NCI-H1436 treated with DMSO at 0.1 percent for 48 hours (cell line): ENCODE measurements at places on chromosomes 6 and 20.

- no peak for DNase-seq
Observed at GRCh38 chr6:25193460-25194171, 85.6 kb upstream of the CARMIL1 start.

DNA sequence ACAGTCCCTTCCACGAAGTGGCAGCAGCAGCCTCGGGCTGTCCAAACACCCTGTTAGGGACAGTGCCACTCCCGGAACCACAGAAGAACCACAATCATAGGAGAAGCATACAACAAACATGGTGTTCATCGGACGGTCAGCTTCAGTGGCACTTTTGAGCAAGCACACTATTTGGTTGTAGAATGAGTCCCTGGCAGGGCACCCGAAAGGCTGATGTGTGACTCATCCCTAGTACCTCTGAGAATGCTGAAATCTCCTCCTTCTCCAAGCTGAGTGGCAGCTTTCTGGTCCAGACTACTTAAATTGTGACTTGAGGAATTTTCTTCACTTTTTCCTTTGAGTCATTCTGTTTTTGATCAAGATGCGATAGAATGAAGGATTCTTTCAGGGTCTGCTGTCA, 282.5 kb downstream of the ESR1 start:
- no peak for DNase-seq

DNA sequence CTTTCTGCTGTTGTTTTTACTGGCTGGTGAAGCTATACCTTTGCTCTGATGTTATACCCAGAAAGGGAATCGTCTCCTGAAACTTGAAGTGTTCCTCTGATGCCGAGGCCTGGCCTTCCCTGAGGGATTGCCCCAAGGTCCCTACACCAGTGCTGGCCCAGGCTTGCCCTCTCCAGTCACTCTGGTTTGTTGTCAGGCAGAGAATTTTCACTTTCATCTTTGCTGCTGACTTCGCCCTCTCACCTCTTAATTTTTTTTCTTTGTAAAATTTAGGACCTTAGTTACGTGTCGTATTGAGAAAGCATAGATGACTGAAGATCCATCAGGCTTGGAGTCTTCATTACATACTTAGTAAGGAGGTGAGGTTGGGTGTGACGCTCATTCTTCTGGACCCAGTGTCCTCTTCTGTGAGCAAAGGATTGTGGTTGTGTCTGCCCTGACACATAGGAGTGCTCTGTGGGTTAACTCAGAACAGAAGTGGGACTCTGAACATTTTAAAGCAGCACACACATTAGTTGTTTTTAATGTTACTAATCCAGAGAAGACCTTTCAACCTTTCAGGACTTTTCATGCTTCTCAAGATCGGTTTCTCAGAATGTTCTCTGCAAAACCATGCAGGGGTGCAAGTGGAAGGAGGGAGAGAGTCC, 45.4 kb downstream of the TULP4 start:
- DNase-seq = no peak

- DNase-seq = no peak
Observed at GRCh38 chr6:98977671-98978292, 30.0 kb upstream of the FBXL4 start.

DNA sequence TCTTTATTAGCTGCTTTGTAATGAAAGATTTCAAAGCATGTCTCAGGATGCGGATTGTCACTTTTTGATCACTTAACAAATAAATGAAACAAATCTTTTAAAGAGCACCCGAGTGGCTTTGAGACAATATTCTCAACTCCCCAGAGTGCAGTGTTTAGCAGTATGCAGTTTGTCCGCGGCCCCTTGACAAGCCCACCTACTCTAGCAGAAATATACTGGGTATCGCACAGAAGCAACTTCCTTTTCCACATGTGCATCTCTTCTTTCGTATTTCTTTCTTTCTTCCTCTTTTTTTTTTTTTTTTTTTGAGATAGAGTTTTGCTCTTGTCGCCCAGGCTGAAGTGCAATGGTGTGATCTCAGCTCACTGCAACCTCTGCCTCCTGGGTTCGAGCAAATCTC, 84.5 kb upstream of the FAM184A start:
- no peak for DNase-seq

GRCh38 chr6:113774127-113774825, 82.9 kb upstream of the MARCKS start:
- no peak for DNase-seq

- DNase-seq = no peak
Observed at GRCh38 chr20:19812696-19813095, 54.6 kb downstream of the RIN2 start.

DNA sequence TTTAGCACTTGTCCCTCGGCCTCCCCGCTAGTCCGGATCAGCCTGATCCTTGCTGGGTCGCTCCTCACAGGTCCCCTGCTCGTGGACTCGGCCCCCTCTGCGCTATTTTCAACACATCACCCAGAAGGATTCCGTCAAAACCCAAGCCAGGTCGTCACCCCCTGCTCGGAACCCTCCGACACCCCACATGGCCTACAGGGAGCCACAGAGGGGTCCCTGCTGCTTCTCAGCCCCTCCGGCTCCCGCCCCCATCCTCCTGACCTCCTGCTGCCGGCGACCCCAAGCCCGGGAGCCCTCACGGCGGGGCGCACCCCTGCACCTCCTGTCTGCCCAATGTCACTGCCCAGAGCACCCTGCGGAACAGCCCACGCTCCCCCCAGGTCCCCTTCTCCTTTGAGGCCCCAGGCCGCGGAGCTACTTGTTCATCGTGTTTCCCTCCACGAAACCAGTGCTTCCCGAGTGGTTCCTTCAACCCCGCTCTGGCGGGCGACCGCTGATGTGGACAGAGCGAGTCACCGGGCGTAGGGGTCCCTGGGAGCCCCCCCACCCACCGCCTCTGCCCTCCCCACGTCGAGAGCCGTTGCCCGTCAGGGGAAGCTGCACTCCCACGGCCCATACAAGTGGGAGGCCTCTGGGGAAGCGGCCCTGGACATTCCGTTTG, 638 bp upstream of the MYL9 start:
- no peak for DNase-seq

- DNase-seq = no peak
Observed at GRCh38 chr6:13288481-13288880, 39.9 kb downstream of the TBC1D7 start.

GRCh38 chr20:43545837-43546578, 12.8 kb upstream of the SGK2 start:
- no peak for DNase-seq

DNA sequence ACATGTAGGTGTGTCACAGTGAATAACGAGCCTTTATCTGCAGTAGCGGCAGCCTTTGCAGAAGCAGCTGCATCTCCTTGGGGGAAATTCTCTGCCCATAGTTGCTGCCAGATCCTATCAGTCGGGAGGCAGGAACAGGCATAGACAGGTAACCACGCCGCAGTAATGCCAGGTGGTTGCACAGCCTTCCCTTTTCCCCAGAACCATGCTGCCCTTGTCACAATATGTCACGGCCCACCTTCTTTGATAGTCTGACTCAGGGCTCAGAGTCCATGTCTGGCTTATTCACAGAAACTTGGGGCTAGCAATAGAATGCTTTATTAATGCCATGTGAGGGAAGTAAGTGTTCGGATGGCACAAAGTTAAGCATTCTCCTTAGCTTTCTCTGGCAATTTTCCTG, 76.6 kb downstream of the F13A1 start:
- DNase-seq = no peak

- DNase-seq = no peak
Observed at GRCh38 chr6:137001299-137001976, 43.3 kb downstream of the IL20RA start.

DNA sequence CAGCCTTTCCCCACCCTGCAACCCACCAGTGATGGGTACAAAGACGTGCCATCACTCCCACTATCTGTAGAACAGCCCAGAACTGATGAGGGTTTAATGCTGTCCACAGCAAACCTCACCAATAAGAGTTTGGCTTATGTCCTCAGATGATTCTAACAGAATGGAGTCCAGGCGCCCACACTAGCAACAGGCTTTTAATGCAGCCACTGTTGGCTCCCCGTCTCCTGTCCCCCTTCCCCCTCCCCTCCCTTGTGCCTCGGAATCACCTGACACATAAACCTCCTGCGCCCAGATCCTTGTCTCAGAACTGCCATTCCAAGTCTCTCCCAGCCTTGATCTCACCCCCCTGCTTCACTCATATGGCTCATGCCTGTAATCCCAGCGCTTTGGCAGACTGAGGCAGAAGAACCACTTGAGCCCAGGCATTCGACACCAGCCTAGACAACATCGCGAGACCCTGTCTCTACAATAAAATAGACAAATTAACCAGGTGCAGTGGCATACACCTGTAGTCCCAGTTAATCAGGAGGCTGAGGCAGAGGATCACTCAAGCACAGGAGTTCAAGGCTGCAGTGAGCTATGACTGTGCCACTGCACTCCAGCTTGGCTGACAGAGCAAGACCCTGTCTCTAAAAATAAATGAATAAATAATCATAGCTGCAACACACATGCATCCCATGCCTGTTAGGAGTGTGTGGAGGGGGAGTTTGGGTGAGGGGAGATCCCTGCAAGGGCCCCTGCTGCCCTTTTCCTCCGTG, 85.6 kb downstream of the SNX5 start:
- no peak for DNase-seq

DNA sequence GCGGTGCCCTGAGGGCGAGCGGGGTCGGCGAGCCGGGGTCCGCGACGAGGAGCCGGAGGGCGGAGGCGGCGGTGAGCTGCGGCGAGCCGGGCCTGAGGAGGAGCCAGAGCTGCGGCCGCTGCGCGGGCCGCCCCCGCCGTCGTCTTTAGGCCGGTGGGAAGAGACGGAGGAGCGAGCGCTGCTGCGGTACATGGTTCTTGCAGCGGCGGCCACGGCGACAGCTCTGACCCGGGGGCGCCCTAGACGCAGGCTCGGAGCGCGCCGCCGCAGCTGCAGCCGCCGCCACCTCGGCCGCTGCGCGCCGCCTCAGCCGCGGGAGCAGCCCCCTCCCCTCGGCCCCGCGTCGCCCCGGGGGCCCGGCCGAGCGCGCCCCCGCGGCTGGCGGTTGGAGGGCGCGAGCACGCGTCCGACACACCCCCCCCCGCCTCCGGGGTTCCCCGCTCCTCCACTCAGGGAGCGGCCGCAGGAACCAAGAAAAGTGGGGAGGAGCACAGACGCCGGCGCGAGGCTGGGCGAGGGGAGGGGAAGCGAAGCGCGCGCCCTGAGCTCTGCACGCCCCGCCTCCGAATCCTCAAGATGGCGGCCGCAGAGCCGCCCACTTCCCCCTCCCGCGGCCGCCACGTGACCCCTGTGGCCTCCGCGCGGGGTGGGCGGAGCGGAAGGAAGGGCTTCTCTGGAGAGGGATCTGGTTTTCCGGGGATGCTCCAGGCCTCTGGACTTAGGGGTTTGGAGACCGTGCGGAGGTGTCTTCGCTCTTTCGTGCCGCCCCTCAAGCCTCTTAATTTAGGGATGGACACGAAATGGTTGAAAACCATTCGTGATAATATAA, at the start of gene ZNF318:
Gene ZNF318 (minus strand): TSS at position 474 of the 829 bp plus-strand sequence. CDS start 282 bp downstream, at position 192.
- peak; percentile 87 for DNase-seq

DNA sequence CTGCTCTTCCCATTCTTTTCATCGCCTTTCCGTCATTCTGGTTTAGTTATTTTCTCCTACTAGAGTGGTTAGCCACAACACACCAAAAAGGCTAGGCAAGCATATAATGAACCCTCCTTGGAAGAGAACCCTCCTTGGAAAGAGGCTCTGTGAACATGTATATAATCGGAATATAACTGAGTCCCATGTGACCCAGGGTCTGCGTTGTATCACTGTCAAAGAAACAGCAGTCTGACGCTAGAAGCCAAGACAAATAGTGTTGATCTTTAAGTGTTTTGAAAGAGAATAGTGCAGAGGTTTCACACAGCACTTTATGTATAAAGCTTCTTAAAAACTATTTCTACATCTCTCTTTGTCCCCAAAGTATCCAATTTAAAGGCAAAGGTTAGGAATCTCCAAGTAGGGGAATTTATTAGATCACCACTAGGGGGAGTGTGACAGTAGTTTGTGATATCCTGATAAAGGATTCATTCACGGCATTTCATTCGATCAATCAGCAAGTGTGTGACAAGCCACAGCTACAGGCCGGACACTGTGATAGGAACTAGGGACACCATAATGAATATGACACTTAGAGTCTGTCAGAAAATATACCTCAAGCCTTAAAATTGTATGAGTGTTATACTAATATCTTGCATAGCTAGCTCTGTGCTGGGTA, 395.3 kb downstream of the CD109 start:
- DNase-seq = no peak

DNA sequence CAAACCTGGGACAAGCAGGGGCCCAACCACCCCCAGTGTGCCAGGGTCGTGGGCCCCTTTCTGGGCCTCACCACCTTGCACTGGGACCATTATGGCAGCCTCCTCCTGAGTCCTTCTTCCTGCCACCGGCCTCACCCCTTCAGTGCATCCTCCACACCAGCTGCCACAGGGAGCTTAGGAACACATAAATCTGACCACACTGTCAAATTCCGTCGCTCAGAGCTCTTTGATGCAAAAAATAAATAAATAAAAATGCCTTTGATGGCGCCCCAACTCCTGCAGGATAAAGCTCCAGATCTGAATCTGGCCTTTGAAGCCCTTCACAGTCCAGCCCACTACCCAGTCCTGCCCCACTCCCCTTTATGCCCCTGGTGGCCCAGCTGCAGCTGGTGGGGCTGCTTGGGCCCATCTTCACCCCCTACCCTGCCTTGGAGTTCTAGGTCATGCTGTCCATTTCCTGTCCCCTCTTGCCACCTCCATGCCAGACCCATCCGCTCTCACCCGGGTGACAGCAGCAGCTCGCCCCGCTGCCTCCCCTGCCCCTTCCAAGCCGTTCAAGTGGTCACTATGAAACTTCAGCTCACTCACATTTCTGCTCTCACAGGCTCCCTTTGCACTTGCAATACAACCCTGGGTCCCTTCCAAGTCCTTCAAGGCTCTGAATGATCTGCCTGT, 16.0 kb downstream of the MYH7B start:
- DNase-seq = no peak
